ENCODE measurements at places on chromosomes 3 and 15.

DNA sequence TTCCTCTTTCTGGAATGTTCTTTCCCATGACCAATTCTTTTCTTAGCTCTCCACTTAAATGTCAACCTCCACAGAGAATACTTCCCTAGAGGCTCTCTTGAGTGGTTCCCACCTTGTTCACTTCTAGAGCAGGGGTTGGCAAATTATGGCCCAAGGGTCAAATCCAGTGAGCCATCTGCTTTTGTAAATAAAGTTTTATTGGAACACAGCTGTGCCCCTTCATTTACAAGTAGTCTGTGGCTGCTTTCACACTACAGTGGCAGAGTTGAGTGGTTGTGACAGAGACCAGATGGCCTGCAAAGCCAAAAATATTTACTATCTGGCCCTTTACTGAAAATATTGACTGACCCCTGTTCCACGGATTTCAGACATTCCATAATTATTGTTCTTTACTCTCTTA, 166.2 kb downstream of the WNT5A start:
- DNase-seq: no peak

- DNase-seq: no peak
Measured at GRCh38 chr3:129611812-129612533, 5.5 kb upstream of the PLXND1 start.

DNA sequence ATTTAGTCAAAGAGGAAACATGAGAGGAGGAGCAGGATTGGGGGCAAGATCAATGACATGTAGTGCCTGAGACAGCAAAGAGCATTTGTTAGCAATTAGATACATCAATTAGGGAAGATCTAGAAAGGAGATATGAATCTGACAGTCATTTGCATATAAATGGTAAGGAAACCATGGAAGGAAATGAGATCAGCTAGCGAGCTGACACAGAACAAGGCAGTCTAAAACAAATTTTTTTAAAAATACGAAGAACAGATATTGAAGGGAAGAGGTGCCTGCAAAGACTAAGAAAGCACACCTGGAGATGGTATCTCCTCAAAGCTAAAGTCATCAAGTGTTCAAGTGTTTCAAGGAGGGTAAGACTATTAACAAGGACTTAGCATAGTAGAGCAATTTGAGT, 4.6 kb downstream of the EPM2AIP1 start:
- DNase-seq: peak; percentile 55

DNA sequence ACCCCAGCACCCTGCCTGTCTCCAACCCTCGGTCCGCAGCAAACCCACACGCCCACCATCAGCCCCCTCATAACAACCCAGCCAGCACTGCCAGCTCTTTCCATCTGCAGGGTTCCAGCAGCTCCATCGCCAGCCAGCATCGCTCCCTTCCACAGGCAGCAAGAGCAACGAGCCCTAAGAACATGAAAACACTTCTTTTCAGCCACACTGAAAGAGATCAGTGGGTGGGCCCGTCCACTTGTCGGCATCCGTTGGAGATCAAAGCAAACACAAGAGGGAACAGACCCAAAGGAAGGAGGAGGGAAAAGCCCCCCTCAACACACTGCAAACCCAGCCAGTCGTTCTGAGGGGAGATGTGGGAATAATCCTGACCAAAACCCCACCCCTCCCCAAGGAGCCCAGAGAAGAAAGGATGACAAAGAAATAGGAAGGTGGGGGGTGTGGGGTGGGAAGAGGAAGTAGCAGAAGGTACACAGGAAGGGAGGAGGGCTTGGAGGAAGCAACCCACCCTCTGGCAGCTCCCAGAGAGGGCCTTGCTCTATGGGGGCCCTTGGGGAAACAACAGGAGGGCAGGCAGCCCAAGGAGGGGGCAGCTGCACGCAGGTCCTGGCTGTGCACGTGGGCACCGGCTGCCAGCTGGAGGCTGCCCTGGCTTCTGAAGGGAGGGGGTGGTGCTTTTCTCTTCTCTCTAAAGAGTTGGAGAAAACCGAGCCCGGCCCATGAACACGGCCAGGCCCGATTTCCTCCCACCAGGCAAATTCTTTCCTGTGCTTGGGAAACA, 473.6 kb upstream of the PROK2 start:
- DNase-seq: no peak

- DNase-seq: no peak
Measured at GRCh38 chr3:3853544-3853943, 54.3 kb downstream of the LRRN1 start.

All from CD4-positive, alpha-beta T cell treated with Interleukin-2 at 100 ng/mL for 4 hours (primary cell).